ENCODE measurements at places on chromosomes 2 and 18.

DNA sequence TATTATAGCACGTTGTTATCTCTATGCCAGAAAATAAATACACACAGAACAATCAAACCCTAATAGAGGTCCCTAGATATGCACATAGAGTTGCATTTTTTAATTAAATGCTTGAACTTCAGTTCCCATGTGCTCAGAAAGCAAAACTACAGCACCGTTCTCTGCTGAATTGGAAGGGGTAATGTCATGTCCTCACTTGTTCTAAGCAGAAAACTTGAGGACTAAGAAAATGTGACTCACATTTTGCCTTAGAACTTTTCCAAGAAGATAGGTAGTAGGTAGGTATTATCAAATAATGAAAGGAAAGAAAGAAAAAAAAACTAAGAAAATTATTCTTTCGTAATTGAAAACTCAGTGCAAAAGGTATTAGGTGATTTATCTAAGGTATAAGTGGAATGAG is 607.3 kb downstream of the ERBB4 start:
- DNase-seq = no peak

GRCh38 chr18:45085916-45086624 is 405.4 kb downstream of the SETBP1 start:
- no peak for DNase-seq

DNA sequence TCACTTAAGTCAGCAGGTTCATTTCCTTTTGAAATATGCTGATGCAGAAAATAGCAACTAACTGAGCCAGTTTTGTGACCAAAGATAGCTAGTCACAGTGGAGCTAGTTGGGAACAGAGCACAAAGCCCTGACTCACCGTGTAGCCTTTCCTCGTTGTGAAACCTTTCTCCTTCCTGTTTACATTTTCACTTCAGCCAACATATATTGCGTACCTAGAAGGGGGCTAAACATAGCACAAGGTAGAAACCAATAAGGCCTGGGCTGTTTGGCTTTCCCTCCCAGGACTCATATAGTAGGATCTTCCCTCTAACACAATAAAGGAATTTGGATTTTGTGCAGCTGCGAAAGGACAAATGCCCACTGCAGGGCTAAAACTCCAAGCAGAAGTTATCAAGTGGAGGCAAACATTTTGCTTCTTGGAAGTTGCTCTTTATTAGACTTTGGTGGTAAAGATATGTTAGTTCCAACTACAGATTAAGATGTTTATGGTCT is 24.5 kb upstream of the LPIN2 start:
- DNase-seq = no peak

GRCh38 chr2:226862623-226863022 is 26.8 kb downstream of the RHBDD1 start:
- no peak for DNase-seq

DNA sequence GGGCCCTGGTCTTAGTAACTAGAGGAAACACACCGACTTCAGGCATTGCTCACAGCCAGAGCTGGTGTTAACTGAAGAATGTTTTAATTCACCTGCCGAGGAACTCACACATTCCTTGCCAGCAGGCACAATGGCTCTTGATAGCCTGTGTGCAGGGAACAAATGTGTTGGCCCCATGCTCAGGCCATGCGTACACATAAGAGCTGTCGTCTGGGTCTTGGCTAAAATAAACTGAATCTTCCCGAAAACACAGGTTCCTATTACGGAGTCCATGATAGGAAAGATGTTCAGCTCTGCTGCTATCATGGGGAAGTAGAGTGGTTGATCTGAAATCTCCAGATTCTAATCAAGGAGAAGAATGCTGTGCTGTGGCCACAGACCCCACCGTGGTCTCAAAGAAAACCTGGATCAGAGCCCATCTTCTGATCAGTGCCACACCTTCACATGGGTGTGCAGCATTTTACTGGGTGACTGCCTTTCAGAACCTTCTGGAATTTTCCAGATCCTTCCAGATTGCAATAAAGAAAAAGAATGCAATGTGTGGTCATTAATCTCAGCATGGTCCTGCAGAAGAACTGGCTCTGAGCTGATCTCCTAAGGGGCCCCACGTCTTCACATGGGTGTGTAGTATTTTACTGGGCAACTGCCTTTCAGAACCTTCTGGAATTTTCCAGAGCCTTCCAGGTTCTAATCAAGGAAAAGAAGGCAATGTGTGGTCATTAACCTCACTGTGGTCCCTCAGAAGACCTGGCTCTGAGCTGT is 17.2 kb downstream of the MBP start:
- no peak for DNase-seq

DNA sequence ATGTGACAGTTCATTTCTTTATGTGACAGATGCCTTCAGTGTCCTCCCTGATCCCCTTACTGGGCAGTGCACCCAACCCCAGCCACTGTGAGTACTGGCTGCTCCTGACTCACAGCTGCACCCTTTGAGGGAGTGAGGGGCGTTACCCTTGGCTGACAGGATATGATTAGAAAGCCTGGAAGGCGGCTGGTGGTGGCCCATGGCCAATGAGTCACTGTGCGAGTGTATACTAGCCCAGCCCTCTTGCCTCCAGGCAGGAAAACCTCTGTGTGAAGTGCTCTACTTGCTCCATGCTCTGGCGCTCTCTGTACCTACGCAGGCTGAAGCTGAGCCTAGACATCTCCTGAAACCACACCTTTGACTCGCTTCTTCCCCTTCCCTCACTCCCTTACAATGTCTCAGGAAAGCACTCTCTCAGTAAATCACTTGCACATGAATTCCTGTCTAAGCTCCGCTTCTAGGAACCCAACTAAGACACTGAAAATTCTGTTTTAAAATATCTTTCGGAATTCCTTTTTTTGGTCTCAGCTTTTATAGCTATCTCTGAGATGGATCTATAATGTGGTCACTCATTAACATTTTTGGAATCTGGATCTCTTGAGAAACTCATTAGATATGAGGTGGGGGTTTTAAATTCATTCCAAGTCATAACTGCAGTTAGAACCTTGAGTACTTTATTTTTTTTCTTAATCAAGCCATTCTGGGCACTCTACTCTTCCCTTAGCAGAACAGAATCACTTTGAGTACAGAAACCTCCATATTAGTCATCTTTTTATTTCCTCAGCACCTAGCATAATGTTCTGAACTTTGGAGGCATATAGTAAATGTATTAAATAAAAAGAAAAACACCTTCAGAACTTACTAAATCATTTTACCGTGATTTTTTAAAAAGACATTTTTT is 25.3 kb upstream of the STAM2 start:
- no peak for DNase-seq

- no peak for DNase-seq
Observed at GRCh38 chr2:33069894-33070651, 123.3 kb downstream of the LTBP1 start.

DNA sequence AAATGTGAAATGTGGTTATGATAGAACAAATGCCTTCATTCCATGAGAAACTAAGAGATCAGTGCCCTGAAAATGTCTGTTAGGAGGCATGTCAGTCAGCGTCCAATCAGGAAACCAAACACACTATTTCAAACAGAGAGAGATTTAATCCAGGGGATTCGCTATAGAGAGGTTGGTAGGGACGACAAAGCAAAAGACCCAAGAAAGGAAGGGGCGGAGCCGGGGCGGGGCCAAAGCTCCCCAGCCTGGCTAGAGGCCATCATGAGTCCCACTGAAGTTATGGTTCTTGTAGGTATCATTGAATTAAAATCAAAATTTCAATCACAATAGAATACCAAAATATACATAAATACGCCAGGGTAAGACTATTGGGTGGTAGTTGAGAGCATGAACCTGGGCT is 32.9 kb upstream of the RNF149 start:
- DNase-seq = no peak

DNA sequence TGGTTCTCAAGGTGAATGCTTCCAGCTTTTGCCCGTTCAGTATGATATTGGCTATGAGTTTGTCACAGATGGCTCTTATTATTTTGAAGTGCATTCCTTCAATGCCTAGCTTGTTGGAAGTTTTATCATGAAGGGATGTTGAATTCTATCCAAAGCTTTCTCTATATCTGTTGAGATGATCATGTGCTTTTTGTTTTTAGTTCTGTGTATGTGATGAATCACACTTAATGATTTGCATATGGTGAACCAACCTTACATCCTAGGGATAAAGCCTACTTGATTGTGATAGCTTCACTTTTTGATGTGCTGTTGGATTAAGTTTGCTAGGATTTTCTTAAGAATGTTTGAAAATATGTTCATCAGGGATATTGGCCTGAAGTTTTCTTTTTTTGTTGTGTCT is 112.1 kb downstream of the MBD2 start:
- no peak for DNase-seq

DNA sequence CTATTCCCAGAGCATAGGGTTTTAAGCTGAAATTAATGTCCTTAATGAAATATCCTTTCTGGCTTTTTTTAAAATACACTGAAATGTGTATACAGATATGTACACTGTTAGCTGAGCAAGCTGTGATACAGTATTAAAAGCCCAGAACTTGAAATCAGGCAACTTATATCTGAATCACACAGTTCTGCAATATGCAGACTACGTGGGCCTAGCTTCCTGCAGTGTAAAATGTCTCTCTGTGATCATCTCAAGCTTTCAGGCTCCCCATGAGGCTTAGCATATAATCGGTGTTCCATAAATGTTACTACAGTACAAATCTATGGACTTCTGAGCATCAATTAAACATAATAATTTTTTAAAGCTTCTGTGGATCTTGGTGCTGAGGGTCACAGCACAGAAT is 8.2 kb downstream of the FBXO15 start:
- DNase-seq = no peak

DNA sequence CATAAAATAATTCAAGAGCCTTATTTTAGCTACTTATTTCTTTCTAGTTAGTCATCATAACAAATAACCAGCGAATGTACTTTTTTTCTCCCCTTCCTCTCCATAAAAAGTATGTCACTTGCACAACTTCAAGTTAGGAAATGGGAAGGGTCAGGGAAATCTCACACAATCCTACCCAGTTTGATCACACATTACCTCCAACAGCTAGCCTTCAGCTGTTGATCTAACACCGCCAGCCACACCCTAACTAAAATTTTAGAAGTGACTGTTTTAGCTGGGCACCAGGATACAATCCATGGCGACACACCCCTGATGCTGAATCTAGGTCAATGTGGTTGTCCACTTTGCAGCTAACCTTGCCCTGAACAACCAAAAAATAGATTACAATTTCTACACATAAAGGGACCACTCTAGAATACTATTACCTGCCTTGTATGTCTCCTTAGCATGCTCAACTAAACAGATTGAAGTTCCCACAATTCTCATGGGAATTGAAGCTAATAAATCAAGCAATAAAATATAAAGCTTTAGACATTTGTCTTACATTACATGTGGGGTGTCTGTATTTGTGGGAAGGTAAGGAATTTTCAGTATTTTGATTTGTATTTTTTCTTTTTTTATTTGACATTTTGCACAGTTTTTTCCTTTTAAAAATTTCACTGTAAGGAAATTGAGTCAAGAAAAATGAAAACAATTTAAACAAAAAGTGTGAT is 7.3 kb upstream of the COL3A1 start:
- no peak for DNase-seq

DNA sequence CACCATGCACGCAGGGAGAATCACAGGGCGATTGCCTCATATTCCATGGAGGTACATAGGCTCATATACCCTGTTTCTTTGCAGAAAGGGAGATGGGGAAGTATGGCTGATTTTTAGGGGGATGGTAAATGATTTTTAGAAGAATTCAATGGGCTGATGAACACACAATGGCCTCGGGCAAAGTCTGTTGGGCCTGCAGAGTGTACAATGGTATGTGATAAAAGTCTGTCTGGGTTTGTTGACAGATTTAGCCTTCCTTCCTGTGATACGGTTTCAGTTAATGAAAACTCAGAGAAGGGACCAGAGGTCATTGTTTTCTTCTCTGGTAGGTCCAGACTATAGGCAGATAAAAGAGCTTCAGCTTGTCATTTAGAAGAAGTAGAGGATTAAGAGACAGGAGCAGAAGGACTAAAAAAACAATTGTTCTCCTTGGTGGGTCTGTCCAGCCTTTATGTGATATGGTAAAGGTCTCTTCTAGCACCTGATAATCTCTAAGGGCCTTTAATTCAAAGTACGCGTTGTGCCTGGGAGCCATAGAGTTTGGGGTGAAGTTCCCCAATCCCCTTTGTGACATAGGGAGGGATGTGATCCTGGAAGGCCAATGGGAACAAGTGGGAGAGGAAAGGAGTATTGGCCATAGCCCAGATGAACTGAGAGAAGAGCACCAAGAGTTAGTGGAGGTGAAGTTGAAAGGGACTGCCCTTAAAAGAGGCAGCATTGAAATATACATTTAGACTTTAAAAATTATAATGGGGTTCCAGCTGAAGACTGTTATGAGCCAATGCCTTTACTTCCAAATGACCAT is 107.5 kb upstream of the SERPINE2 start:
- DNase-seq = no peak
